ENCODE measurements at places on chromosomes 3 and 15.

DNA sequence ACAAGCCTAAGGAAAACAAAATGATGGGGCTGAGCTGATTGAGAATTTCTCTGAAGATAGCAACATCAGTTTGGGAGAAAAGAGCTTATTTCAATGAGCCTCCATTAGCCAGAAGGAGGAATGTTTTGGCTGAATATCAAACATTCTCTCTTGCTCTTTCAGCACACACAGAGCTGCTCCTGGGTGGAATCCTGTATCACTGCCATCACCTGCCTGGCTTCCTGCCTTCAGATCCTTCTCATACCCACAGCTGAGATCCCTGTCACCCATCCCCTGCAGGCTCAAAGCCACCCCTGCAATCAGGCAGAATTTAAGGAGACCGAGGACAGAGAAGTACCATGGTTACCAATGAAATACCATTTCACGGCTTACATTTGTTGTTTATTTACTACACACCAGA is 27.2 kb upstream of the SYN2 start:
- DNase-seq, result no peak

DNA sequence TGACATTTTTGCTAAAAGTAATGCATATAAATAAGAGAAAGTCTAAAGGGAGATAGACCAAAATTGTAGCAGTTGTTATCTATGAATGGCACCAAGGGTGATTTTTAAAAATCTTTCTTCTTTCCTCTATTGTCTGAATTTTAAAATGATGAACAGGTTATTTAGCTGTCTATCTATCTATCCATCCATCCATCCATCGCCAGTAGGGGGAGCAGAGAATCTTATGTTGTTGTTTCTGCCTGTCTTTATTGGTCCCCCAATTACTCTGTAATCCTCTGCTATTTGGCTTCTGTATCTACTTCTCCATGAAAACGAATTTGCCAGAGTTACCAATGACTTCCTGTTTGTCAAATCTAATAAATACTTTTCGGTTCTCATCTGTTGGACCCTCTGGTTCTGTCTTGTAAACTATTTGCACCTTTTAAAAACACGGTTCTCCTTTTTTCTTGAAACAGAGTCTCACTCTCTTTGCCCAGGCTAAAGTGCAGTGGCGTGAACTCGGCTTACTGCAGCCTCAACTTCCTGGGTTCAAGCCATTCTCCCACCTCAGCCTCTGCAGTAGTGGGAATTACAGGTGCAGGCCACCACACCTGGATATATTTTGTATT is 86.0 kb downstream of the ECT2 start:
- peak; percentile 78 for DNase-seq

DNA sequence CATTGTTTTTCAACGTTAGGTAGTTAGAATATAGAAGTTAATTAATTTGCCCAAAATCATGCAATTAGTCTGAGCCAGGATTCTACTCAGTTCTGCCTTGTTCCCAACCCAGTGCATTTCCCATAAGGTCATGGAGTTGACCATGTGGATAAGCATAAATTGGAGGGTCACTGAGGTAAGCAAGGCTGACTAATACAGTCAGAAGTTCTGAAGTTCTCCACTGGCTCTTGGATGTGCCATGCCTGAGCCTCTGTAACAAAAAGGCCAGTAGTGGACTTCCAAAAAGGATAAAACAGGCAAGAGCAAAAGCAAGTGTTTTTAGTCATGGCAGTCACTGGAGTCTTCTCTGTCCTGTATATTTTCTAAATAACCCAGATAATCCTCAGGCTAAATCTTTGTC is 124.4 kb upstream of the PHLDB2 start:
- DNase-seq, result no peak

- DNase-seq, result peak; percentile 26
Observed at GRCh38 chr3:139204728-139205127, 139.1 kb upstream of the MRPS22 start.

DNA sequence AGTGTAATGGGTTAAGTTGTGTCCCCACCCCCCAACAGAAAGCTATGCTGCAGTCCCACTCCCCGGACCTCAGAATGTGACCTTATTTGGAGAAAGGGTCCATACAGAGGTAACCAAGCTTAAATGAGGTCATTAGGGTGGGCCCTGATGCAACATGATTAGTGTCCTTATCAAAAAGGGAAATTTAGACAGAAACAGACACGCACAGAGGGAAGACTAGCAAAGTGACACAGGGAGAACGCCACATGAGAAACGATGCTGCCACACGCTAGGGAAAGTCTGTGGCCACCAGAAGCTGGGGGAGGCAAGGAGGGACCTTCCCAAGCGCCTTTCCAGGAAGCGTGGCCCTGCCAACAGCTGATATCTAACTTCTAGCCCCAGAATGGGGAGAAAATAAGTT is 65.4 kb downstream of the RPN1 start:
- DNase-seq, result no peak

DNA sequence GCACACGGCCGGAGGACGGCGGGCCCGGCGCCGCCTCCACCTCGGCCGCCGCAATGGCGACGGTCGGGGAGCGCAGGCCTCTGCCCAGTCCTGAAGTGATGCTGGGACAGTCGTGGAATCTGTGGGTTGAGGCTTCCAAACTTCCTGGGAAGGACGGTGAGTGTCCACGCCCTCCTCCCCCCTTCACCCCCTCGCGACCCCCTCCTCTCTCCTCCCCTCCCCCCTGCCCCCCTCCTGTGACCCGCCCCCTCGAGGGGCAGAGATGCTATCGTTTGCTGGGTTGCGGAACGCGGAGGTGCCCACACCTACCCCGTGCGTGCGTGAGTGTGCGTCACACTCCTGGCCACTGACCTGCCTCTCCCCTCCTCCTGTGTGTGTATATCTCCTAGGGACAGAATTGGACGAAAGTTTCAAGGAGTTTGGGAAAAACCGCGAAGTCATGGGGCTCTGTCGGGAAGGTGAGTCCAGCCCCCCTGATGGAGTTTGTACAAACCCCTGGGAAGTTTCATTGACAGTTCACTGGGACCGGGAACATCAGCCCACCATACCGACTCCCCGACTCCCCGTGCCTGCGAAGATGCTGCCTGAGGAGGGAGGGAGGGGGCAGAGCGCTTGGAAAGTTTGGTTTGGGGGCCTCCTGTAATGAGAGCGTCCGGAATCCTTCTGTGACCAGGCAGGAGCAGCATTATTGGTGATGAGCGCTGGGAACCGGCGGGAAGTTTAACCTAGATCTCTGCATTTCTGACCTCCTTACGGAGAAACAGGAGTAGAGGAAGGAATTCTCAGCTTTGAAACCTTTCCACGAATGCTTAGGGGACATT is 795 bp upstream of the SCAANT1 start:
- peak; percentile 56 for DNase-seq

DNA sequence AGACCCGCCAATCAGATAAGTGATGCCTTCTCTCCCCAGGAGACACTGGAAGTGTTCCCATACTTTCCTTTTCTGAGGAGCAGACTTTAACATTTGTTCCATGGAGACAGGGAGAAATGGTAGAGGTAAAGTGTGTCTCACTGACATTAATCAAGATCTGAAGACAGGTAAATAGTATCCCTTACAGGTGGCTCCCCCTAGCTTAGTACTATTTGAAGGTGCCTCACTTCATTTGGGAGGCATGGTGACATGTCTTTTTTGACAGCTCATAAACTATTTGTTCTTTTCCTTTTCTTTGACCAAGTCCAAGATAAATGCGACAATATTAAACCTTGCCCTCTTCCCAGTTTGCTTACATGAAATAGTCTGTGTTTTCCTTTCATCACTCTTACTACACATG is 485.6 kb upstream of the IL12A start:
- no peak for DNase-seq

DNA sequence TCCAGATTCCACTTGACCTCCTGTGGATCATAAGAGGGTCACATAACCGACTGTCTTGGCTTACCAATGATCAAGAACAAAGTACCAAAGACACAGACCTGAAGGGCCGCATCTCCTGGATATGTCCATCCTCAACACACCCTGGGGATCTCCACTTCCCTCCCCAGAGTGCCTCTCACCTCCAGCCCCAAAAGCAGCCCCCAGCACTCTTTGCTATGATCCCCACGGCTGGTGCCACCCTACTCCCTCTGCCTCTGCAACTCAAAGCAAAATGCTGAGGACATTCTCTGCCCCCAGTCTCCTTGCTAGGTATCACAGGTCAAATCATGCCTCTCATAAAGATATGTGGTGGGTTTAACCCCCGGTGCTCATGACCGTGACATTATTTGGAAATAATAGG is 32.7 kb downstream of the SLCO2A1 start:
- DNase-seq, result no peak

DNA sequence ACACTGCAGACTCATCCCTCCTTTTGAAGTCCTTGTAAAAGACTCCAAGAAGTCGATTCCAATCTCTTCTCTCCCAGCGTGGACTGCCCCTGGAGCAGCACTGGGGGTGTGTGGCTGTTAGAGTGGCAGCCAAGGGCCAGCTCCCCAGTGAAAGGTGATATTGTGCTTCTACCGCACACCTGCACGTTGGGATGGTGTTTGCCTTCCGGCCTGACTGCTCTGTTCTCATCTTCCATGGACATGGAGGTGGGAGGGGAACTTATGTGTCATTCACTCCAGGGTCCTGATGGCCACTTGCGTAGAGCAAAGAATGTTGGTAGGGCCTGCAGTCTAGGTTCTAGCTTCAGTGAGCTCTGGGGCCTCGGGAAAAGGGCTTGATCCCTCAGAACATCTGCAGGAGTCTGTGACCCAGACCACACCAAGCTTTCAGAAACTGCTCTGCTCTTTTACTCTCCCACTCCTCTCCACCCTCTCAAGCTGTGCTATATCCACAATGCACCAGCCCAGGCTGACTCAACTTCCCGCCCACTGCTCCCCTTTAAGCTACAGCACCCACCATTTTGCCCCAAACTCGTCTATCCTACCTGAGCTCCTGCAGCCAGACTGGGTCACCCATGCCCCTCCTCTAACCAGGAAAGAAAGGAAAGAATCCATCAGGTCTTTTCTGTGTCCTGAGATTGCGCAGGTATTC is 31.3 kb downstream of the LIPC start:
- no peak for DNase-seq

- DNase-seq, result no peak
Observed at GRCh38 chr3:71463617-71464016, 119.9 kb downstream of the FOXP1 start.

GRCh38 chr3:41338276-41338675 is 139.0 kb downstream of the CTNNB1 start:
- DNase-seq, result peak; percentile 44

DNA sequence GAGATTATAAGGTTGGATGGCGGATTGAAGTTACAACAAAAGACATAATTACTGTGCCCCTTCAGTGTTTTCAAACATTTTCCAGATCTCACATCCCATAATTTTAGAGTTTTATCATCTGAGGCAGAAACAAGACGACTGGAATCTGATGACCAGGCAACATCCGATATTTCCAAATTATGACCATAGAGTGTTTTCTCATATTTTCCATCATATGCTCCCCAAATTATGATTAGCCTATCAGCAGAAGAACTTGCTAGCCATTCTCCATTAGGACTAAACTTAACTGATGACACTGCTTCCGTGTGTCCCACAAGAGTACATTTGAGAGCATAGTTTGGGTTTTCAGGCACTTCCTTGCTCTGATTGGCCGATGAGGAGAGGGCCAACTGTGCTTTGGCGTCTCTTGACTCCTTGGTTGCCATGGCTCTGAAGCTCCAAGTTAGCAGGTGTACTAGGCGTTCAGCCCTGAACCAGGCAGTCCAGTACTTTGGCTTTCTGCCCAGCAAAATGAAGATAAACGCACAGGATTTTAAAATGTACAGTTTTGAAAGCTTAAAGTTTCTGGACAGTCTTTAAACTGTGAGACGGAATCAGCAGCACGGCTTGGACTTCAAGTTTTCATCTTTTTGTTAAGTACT is 638 bp downstream of the WDR5B start:
- DNase-seq, result peak; percentile 40

- no peak for DNase-seq
Observed at GRCh38 chr3:187015903-187016638, 85.7 kb downstream of the ST6GAL1 start.

GRCh38 chr15:70475921-70476320 is 287.4 kb downstream of the UACA start:
- no peak for DNase-seq

- DNase-seq, result no peak
Observed at GRCh38 chr15:51335087-51335486, 3.3 kb downstream of the CYP19A1 start.

DNA sequence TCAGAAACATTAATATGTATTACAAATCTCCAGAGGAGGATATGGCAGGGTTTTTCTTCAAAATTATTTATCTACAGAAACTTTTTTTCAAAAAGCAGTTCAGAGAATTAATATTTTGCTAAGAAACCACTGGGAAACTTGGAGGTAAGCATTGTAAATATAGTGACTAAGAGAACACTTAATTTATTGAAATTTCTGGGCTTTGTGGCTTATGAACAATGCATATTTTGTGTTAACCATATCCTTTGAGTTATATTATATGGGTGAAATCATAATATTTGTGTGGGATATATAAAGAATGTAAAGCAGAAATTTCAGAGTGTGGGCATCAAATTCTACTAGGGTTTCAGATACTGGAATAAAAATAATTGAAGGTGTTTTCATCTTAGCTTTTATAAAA is 1059.2 kb downstream of the ZPLD1 start:
- no peak for DNase-seq

- DNase-seq, result no peak
Observed at GRCh38 chr3:60160111-60160821, 1091.0 kb downstream of the FHIT start.

DNA sequence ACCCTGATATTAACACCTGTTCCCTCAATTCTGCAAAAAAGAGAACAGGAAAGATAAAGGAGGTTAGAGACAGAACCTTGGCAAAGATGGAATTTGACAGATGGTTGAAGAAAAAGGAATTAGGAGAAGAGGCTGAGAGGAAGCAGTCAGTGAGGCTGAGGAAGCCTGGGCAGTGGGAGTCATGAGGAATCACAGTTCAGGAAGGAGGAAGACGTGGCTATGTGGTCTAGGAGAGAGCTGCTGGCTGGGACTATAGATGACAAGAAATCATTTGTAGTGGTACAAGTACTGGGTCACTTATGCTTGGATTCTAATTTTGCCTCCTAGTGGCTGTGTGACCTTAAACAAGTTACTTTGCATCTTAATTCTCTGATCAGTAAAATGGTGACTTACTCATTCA is 49.0 kb downstream of the LARS2 start:
- DNase-seq, result peak; percentile 18

GRCh38 chr15:45732662-45733061 is 97.8 kb downstream of the SQOR start:
- no peak for DNase-seq

GRCh38 chr3:12588039-12589009 is 31.4 kb downstream of the MKRN2 start:
- peak; percentile 51 for DNase-seq

GRCh38 chr3:73576999-73577461 is 47.7 kb downstream of the PDZRN3 start:
- peak; percentile 29 for DNase-seq

DNA sequence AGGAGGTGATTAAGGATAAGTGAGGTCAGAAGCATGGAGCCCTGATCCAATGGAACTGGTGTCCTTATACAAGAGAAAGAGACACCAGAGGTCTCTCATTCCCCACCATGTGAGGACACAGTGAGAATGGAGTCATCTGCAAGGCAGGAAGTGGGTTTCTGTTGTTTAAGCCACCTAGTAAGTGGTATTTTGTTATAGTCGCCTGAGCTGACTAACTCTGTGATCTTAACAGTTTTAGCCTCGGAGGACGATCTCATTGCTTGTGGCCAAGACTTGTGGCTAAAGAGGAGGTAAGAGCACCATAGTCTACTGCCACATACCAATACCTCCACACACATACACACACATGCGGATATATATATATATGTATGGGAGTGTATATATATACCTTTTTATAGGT is 73.8 kb downstream of the MCTP2 start:
- no peak for DNase-seq
